ACHN (cell line): ENCODE measurements at places on chromosomes 4 and X.

GRCh38 chr4:181693517-181693916 lies 549.7 kb upstream of the TENM3 start:
- DNase-seq = no peak

GRCh38 chr4:142549726-142550463 lies 296.2 kb downstream of the INPP4B start:
- DNase-seq = no peak

DNA sequence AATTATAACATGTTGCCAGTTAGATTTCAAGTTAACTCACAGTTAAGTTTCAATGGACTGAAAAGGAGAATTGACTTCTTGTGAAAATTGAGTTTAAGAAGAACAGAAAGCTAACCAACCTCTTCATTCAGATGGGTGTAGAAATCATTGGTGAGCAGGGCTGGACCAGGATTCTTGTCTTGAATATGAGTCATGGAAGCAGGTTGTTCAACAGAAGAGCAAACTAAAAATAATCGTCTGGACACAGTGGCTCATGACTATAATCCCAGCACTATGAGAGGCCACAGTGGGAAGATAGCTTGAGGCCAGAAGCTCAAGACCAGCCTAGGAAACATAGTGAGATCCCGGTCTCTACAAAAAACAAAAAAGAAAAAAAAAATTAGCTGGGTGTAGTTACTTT lies 98.2 kb downstream of the ARSJ start:
- DNase-seq = no peak

DNA sequence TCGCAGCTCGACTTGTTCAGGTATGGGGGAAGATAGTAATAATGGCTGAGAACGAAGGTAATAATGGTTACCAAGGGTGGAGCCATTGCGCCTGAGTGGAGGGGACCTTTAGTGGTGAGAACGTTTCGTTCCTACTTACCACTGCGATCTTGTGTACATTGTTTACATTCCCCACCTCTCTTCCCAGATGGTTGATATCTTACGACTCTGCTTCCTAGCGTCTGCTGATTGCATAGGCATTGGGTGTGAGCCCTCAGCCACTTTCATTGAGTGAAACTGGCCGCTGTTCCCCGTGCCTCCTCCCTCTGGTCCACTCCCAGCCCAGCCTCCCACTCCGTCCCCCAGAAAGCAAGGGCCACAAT lies 850 bp downstream of the IGBP1 start:
- peak; percentile 6 for DNase-seq

- peak; percentile 25 for DNase-seq
Observed at GRCh38 chrX:68490644-68491043, 8.2 kb upstream of the YIPF6 start.

DNA sequence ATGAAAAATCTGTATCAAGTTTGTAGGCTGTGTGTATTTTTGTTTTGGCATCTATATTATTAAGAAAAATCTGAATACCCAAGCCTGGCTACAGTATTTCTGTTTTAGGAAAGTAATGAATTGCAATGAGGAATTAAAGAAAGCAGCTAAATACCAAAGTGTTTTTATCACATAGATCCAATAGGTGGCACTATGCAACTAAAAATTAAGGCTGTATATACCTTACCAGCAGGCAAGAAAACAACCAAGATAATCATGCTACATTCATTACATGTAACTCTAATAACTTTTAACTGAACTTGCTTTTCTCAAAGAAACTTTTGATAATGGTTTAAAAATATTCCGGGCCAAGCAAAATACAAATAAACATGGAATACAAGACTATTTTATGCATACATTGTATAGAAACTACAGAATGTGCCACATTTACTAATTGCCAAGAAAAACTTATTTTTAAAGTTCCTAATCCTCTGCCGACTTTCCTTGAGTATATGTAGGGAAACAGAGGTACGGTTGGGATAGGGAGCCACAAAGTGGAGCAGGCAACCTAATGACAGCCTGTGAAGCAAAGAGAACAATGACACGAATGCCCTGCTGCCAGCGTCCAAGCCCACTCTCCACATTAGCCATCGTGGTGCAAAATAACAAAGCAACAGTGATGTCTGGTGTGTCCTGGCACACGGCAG lies 63.7 kb downstream of the SEC24D start:
- peak; percentile 54 for DNase-seq

- no peak for DNase-seq
Observed at GRCh38 chr4:125951261-125951887, 636.6 kb downstream of the FAT4 start.

DNA sequence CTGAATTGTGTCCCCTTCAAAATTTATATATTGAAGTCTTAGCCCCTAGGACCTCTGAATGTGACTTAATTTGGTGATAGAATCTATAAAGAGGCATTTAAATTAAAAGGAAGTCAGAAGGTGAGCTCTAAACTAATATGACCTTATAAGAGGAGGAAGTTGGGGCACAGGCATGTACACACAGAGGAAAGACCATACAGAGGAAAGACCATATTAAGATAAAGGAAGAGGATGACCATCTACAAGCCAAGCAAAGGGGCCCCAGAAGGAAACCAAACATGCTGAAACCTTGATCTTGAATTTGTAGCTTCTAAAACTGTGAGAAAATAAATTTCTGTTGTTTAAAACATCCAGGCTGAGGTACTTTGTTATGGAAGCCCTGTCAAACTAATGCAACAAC lies 26.9 kb upstream of the CYBB start:
- DNase-seq = no peak

- DNase-seq = no peak
Observed at GRCh38 chrX:17462881-17463280, 87.9 kb downstream of the NHS start.

GRCh38 chr4:55435141-55435841 lies 39.5 kb downstream of the TMEM165 start:
- DNase-seq = no peak

GRCh38 chr4:124873361-124874171 lies 161.0 kb upstream of the ANKRD50 start:
- no peak for DNase-seq

DNA sequence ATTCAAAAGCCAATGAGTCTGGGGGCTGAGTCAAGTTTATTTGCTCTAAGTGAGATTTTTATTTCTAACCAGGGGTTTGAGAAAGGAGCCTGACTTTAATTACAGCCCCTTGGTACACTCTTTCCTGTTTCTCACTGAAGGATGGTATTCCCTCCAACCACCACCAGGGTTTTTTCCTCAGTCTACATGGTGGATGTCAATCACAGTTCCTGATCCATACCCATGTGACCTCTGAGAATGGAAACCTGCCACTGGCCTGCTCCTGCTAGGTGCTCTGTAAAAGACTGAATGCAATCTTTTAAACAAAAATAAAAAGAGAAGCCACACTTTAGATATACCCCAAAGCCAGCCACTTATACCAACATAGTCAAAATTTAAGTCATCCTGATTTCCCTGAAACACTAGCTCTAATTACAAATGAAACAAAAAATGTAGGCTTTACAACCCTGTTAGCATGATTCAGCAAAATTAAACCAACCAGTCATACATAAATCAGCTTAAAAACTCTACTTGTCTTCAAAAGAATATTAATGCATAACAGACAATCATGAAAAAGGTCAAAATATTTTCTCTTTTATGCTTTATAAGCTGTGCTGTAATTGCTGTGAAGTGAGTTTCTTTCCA lies 112.1 kb upstream of the NWD2 start:
- no peak for DNase-seq

DNA sequence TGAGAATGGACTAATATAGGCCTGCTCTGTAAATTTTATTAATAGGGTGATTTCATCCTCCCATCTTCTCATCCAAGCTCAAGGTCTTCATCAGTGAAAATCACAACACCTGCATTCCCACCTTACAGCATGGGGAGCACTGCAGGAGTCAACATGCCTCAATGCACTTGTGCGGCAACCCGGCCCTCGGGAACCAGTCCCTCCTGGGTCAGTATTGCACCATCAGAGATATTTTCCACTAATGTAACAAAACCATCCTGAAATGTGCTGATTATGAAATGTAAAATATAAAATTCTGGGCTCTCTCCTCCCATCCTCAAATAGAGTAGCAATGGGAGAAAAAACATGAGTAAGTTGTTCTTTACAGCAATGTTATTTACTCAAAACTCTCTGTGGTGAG lies 13.0 kb downstream of the USP46 start:
- no peak for DNase-seq

- DNase-seq = no peak
Observed at GRCh38 chr4:143184217-143184502, 557 bp upstream of the USP38 start.

DNA sequence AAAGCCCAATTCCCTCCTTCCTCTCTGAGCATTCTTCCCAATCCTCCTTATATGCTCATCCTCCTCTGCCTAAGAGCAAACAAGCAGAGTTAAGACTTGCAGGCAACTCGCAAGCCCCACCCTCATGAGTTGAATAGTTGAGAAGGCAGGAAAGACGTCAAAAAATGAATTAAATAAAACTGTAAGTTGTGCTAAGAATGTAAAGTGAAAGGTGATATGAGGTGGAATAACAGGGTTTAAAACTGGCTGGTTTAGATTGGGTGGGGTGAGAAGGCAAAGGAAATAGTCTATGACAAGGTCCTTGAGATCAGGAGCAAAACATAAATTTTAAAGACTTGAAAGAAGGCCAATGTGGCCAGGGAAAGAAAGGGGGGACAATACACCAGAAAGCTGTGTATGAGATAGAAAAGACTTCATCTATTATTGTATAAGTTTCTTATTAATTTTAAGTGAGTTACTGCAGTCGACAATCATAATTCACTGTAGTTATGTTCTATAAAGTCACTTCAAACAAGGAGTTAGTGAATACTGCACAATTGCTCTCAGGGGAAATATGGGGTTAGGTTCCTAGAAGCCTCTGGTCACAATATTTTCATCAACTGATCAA lies 124.9 kb downstream of the RELL1 start:
- DNase-seq = no peak

GRCh38 chr4:183443655-183444213 lies 702 bp upstream of the CDKN2AIP start:
- no peak for DNase-seq

DNA sequence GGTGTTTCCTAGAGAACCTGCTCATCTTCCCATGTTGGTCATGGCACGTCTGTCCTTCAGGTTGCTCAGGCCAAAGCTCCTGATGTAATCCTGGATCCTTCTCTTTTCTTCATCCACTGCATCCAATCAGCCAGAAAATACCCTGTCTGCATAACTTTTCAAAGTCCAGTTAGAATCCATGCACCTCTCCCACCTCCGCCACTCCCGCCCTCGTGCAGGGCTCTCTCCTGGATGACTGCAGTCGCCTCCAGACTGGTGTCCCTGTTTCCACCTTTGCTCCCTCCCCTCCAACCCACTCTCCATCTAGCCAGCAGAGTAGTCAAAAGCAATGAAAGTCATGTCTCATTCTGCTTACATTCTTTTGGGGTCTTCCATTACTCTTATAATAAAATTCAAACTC lies 16.0 kb downstream of the CNGA2 start:
- DNase-seq = no peak

GRCh38 chrX:19829814-19830213 lies 57.6 kb downstream of the SH3KBP1 start:
- DNase-seq = no peak

DNA sequence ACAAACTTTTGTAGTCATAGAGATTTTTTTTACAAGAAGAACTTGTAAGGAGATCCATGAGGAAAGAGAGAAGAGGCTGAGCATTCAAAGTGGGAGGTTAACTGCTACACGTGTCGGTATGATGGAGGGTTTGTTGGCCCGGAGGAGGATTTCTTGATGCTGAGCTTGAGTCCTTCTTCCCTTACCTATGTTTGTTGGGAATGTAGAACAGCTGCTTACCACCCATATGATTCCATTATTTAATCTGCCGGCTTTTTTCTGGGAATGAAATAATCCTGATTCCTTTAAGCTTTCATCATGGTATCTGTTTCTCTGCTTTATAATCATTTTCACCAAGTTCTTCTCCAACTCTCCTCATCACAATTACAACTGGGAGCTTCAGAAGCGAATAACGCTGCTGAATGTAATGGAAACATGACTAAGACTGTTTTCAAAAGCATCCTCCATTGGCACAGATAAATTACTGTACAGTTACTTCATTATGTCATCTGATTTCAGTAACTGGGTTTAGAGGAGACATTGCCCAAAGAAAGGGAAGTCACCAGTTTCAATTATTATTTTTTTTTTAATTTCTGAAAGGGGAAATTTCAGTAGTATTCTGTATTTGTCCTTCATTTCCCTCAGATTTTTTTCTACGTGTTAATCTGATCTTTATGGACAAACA lies 420.6 kb downstream of the SPRY1 start:
- DNase-seq = no peak

- no peak for DNase-seq
Observed at GRCh38 chrX:118108304-118108703, 8.3 kb downstream of the KLHL13 start.

DNA sequence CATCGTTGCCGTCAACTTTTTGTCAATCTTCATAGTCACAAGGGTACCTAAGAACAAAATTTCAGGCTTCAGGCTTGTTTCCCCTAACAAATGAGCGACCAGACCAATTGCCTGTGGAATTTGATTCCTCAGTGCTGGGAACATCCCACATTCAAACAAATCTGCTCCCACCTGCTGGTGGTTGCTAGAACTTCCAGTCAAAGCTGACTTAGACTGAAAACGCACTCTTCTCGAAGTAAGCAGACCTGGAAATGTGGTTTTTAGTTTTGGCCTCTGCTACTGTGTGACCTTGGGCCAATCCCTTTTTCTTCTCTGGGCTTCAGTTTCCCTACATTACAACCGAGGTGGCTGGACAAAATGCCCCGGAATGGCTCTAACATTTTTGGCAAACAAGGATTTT lies 1.8 kb upstream of the GABRQ start:
- peak; percentile 9 for DNase-seq

DNA sequence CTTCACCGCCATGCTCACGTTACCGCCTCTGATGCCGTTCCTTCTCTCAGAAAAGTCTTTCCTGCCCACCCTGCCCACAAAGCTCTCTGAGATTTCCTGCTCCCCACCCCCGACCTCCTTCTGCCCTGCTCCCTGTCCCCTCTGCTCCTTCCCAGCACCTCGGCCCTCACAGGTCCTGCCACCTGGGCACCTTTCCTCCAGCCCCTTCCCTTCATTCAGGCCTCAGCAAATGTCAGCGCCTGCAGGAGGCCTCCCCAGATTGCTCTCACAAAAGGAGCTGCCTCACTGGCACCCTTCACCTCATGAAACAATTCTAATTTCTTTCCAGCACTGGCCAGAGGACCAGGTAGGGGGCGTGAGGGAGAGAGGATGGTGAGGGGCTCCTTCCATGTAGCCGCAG lies 33.6 kb upstream of the MXD4 start:
- DNase-seq = no peak

DNA sequence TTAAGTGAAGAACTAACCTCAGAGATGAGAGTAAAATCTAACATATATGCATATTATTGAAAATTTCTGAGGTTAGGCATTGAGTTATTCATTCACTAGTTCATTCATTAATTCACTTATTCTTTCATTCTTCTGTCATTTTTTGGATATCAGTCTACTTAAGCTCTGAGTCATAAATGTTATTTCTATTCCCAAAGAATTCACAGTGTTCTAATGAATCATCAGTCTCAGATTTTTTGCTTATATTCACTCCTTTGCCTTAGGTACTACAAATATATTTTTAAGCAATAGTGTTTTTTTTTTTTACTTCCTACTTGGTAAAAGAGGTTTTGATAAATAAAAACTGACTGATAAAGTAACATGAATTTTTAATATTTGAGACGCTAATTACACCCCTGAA lies 95.2 kb upstream of the DKK2 start:
- no peak for DNase-seq
